Astrocyte of the hippocampus (primary cell): ENCODE measurements at places on chromosomes 5 and 9.

- DNase-seq: no peak
These were observed 80.0 kb upstream of the ITGA2 start for GRCh38 chr5:52909192-52909591.

- no peak for DNase-seq
These were observed 331.9 kb downstream of the MED10 start for GRCh38 chr5:6046296-6046967.

DNA sequence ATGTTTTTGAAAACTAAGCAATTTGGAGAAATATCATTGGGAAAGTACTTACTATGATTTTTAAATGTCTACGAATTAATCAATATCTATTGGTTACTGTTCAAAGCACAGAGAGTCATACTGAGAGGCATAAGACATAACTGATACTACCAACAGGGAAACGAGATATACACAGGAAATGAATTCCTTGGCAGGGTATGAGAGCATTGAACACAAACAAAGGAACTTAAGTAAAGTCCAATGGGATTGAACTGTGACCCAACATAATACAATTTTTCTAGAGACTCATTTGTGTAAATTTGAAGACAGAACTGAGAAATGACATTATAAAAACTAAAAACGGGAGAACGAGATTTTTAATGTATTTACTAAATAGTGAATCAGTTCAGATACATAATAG is 1.3 kb upstream of the ITGA1 start:
- DNase-seq: no peak

DNA sequence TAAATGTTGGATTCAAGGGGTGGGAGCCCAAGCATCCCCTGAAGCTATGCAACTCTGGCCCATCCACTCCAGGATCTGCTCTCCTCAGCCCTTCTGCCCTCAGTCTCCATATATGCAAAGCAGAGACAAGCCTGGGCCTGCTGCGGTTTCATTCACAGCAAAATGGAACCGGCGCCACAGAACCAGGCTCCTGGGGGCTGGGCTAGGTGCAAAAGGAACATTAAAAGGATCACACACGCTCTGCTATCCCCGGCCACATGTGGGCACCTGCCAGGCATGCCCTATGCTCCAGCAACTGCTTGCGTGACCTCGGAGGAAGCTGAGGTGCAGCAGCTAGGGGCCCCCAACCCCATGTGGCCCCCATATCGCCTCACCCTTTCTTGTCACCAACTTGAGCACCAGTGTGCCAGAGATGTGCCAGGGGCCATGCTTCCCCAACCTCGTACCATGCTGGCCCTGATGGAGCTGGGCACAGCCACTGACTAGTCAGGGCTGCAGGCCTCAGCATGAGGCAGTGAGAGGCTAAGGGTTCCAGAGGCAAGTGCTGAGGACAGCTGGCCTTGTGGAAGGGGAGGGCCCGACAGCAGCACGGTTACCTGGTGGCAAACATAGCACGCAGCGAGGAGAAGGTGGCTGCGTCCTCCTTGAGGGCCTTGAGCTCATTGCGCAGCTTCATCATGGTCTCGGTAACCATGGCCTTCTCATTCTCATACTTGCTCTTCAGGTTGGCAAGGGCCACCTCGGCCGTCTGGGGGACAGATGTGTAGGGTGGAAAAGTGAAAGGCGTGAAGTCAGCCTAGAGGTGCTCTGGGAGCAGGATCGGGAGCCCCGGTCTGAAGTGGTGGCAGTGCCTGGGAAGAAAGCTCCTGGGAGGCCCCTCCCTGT is 47.2 kb downstream of the BICD2 start:
- DNase-seq: no peak

DNA sequence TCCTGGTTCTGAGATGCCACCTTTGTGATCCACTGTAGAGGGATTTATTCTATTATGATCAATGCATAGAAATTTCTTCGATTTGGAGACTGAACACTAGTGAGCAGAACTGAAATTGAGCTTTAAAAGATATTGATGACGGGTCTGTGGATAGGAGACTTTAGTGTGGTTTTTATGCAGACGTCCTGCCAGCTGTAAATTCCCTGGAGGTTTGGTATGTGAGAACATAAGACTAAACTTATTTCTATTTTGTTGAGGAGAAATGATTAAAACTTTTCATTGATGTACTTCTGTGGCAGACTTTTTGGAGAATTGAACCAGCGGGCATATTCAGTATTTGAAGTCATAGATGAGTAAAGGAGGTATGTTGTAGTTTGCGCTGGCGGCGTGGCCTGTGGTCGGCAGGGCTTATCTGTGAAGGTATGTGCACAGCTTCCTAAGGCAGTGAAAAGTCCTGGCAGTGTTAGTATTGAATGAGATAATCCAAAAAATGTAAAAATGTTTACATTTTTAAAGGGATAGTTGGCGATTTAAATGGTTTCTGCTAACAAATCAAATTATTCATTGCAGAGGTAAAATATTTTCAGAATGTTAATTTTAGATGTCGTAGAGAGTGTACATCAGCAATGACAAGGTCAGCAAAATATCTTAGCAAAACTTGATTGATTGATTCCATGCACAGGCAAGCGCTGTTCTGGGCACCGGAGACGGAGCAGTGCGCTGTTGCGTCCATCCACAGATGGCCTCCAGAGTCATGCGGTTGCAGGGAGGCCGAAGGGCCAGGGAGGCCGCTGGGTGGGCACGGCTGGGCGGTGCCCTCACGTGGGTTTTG is 20.4 kb downstream of the TENT4A start:
- DNase-seq: peak; percentile 72

- no peak for DNase-seq
These were observed 18.2 kb downstream of the GNPDA1 start for GRCh38 chr5:141994511-141995136.

DNA sequence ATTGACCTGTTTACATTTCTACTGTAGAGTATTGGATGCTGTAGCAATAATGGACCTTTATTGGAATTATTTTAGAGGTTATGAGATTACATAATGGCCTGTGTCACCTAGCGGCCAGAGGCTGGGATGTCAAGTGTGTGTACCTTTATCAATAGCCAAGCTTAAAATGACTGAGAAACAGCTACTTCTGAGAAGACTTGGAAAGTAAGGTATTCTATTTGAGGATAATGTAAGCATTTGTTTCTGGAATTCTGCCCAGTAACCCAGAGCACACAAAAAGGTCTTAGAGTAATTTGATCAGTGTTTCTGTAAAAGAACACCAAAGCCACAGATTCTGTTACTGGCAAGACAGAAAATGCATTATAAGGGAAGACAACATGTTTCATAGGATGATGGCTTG is 116.8 kb downstream of the MACIR start:
- peak; percentile 81 for DNase-seq

- DNase-seq: no peak
These were observed 452.1 kb upstream of the RGMB start for GRCh38 chr5:98321361-98321760.

- DNase-seq: no peak
These were observed 1769.0 kb upstream of the NUDT12 start for GRCh38 chr5:105331558-105331957.

- DNase-seq: no peak
These were observed 16.1 kb downstream of the ZFR start for GRCh38 chr5:32428426-32428825.

DNA sequence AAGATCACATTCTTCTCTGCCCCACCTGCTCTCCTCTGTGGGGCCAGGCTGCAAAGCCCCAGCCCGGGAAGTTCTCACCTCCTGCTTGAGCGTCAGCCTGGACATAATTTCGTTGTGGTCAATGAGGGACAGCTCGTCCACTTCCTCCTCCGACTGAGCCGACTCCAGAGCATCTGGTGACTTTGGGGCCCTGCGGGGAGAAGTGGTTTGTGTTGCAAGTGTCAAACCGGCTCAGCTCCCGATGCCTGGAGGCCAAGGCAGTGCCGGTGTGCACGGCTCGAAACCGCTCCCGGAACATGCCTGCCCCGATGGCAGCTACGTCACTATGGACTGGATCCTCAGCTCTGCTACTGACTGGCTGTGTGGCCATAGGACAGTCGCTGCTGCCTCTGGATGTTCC is 52.8 kb downstream of the PRRT1B start:
- no peak for DNase-seq

DNA sequence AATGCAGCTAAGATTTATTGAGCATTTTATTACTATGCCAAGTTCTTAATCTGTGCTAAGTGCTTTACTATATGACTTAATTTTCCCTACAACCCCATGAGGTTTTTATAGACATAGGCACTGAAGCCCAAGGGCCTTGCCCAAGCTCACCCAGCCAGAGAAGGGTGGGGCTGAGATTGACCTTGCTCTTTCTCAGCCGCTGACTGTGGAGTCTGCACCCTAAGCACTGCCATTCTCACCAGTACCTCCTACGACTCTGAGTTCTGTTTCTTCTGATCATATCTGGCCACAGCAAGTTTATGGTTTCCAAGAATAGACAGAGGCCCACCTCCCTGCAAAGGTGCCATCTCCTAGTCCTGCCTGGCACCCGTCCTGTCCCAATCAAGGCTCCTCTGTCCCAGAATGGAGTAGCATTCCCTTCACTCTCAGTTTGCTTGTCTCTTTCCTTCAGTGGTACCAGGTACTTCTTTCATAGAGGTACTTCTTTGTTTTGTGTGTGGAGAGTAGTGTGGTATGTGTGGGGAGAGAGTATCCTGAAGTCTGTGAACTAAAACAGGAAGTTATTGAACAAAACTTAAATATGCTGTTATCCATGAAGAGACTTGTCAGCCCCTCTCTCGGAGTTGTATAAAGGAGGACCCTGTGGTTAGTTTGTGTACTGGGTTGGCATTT is 42.6 kb downstream of the CSF1R start:
- DNase-seq: no peak

- DNase-seq: no peak
These were observed 29.9 kb downstream of the JADE2 start for GRCh38 chr5:134555223-134555889.

- no peak for DNase-seq
These were observed 153.2 kb downstream of the TARS1 start for GRCh38 chr5:33594006-33594405.

DNA sequence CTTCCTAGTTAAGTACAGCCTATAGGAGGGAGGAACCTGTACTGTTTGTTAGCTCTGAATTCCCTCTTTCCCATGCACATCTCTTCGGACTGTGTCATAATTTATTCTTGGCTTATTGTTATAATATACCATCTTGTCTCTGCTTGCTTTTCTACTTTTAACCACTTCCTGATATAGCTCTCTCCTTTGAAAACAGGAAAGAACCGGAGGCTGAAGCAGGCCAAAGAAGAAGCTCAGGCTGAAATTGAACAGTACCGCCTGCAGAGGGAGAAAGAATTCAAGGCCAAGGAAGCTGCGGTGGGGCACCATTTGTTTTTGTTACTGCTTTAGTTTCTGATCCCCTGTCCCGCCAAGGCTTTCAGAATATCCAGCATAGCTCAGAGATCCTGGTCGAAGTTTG is 4.8 kb downstream of the ATP6V1G1 start:
- DNase-seq: peak; percentile 45

GRCh38 chr9:75616841-75617566 is 273.5 kb upstream of the PCSK5 start:
- DNase-seq: no peak

DNA sequence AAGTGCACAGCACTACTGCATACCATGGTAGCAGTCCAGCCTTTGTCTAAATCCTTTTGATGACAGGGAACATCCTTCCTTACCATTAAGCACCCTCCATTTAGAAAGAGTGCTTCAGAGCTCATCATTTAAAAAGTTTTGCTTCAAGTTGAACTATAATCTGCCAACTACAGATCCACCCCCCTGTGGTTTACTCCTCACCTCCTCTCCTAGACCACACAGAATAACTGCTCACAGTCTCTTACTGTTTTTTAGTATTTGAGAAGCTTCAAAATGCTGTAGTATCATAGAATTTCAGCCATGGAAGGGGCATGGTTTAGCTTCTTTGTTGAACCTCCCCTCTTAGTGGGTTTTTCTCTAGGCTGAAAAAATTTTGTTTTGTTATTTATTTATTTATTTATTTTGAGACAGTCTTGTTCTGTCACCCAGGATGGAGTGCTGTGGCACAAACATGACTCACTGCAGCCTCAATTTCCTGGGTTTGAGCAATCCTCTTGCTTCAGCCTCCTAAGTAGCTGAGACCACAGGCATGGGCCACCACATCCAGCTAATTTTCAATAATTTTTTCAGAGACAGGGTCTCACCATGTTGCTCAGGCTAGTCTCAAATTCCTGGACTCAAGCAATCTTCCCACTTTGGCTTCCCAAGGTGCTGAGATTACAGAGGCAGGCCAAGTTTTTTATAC is 384.3 kb upstream of the RFX3 start:
- no peak for DNase-seq

- no peak for DNase-seq
These were observed 25.0 kb upstream of the SUSD3 start for GRCh38 chr9:93033531-93033930.

- DNase-seq: no peak
These were observed 52.4 kb downstream of the NREP start for GRCh38 chr5:111704452-111705085.

DNA sequence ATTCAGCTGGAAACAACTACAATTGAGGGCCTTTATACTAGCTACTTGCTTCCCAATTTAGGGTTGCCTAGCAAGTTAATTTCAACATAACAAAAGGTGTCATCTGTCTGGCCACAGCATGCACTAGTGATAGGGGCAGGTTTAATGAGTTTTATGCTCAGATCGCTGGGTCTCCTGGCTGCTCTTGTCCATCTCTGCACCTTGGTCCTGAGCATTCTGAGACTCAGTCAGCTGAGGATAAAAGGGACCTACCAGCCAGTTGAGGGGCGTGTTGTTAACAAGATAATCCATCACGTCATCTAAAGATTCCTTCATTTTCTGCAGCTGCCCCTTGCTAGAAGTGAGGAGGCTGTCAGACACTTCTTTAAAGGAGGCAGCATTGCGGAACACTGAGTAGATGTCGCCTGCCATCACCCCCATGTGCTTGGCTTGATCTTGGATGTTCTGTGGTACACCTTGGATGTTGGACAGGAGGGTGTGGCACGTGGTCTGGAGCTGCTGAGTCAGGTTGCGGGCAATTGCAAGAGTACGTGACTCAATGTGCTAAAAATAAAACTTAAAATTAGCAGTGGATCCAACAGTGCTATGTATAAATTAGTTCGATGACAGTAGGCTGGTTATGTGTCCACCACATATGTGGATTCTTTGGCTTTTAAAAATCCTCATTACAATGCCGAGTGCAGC is 11.0 kb downstream of the PLIN2 start:
- peak; percentile 65 for DNase-seq

DNA sequence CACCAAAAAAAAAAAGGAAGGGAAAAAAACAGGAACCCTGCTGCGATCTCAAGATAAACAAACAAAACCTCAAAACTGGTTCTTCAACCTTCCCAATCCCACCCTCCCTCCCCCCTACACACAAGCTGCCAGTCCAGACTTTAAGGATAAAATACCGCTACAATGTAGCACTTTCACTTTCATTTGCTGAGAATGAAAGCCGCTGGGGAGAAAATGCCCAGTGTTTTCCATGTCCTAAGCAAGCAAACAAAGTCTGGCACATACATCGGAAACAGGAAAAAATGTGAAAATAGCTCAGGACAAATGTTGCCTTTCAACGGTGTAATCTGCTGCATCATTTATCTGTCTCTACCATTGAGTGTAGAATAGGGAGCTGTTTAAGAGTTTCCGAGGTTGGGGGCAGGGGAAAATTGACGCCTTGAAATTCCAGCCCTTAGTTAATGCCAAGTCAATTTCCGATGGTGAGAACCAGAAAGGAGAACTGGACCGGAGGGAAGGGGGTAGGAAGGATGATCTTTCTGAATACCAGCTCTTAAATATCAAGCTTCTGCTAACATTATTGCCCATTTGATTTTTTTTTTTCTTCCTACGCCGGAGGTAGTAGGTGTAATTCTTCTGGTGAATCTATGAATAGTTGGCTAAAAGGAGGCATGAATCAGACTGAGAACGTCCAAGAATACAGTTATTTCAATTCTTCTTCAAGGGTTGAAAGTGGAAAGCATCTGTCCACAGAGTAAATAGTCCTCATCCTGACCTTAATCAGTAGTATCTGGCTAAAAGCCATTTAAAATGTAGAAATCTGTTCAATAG is 1.2 kb upstream of the ADAMTS6 start:
- DNase-seq: peak; percentile 77

- DNase-seq: no peak
These were observed 160.6 kb upstream of the GNA14 start for GRCh38 chr9:77808751-77809081.
